ENCODE measurements at places on chromosomes 1 and 21. TPM values are rescaled to one million over a fixed set of nuclear protein-coding genes. Genes with fewer than 3 reads are reported as not detected.

The FAM167B gene
- 1.5 TPM for total RNA-seq

- DNase-seq: no peak
- H3K27ac ChIP-seq: no peak overlapping the region
- H3K4me1 ChIP-seq: peaks cover 38% of the 10 kb centered on the region
- no peaks in the 10 kb centered on the region for H3K27me3 ChIP-seq
- peaks cover 42% of the 10 kb centered on the region for H3K36me3 ChIP-seq
These were observed 8.5 kb downstream of the SSR2 start for GRCh38 chr1:156012051-156012817.

DNA sequence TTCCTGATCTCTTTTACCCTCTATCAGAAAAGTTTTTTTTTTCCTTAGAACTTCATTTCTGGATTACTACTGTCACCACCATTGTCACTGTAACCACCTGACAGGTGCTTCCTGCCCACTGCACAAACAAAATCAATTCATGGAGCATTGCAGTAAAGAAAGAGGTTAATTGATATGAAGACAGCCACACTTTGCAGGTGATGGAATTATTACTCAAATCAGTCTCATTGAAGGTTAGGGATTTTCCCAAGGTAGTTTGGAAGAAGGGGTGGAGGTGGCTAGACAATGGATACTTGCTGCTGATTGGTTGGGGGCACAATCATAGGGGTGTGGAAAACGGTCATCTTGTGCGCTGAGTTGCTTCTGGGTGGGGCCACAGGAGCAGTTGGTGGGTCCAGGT lies 230.8 kb upstream of the CACYBP start:
- H3K4me3 ChIP-seq: no peak overlapping the region
- DNase-seq: no peak
- H3K4me1 ChIP-seq: no peaks in the 10 kb centered on the region
- H3K36me3 ChIP-seq: no peaks in the 10 kb centered on the region
- H3K27ac ChIP-seq: no peak overlapping the region

GRCh38 chr1:100455478-100456072 lies 82.4 kb upstream of the GPR88 start:
- no peak overlapping the region for H3K27ac ChIP-seq
- H3K27me3 ChIP-seq: no peaks in the 10 kb centered on the region
- H3K4me1 ChIP-seq: peaks cover 14% of the 10 kb centered on the region
- peaks cover 5% of the 10 kb centered on the region for H3K36me3 ChIP-seq
- DNase-seq: no peak
- no peak overlapping the region for H3K4me3 ChIP-seq

DNA sequence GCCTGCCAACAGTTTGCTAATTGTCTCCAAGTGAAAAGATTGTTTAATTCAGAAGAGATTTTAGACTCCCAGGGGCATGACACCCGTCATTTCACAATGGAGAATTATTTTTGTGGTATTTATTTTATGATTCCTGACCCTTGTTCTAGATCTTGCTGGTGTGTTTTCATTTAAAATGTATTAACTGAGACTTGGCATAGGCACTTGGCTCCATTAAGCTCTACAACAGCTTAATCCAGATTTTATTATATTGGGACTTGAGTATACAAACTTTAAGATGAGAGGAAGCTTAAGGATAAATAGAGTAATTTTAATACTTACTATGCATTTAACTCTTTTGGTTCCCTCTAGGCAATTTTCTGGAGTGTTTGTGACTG lies 101.3 kb upstream of the KCNE2 start:
- DNase-seq: no peak
- H3K27ac ChIP-seq: no peak overlapping the region
- H3K27me3 ChIP-seq: no peaks in the 10 kb centered on the region
- H3K4me3 ChIP-seq: no peak overlapping the region
- H3K4me1 ChIP-seq: no peaks in the 10 kb centered on the region

DNA sequence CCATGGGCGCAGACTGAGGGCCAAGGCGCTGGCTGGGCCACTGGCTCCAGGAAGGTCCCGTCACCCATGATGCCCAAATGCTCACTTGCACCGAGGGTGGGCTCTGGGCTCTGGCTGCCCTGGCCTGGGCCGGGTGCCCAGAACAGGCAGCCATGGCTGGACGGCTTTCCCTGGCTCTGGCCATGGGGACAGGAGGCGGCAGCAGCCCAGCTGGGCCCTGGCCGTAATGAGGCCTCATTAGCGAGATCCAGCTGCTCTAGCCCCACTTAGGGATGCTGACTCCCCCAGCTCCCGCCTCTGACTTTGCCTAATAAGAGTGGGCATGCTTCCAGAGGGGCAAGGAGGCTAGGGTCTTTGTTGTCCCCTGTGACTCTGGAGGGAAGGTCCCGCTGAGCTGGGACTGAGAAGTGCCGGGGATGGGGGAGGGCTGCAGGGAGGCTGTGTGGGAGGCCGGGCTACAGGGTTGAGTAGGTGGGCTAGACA lies 11.8 kb downstream of the SLC6A9 start:
- peak overlapping the region; percentile 35 for H3K27ac ChIP-seq
- H3K36me3 ChIP-seq: no peaks in the 10 kb centered on the region
- peaks cover 31% of the 10 kb centered on the region for H3K4me1 ChIP-seq
- DNase-seq: no peak
- no peak overlapping the region for H3K4me3 ChIP-seq
- no peaks in the 10 kb centered on the region for H3K27me3 ChIP-seq

- H3K27me3 ChIP-seq: no peaks in the 10 kb centered on the region
- H3K36me3 ChIP-seq: peaks cover 7% of the 10 kb centered on the region
- no peak overlapping the region for H3K27ac ChIP-seq
- no peak overlapping the region for H3K4me3 ChIP-seq
- no peak for DNase-seq
These were observed 7.4 kb downstream of the SLC16A4 start for GRCh38 chr1:110383251-110383990.

The HCRTR1 gene
- 0.23 TPM for total RNA-seq

DNA sequence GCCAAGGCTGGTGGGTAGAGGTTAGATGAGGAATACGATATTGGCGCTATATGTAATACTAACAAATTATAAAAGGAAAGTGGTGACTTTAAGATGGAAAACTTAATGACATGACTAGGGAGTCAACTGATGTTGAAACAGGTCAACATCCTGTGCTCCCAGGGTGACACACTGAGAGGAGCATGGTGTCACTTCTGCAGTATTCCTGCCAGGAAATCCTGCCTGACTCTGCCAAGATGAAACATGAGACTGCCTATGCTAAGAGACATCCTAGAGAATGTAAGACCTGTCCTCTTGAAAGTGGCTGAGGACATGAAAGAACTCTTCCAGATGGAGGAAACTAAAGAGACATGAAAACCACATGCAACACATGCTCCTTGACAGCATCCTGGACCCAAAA lies 65.0 kb upstream of the KCND3 start:
- no peak overlapping the region for H3K4me3 ChIP-seq

DNA sequence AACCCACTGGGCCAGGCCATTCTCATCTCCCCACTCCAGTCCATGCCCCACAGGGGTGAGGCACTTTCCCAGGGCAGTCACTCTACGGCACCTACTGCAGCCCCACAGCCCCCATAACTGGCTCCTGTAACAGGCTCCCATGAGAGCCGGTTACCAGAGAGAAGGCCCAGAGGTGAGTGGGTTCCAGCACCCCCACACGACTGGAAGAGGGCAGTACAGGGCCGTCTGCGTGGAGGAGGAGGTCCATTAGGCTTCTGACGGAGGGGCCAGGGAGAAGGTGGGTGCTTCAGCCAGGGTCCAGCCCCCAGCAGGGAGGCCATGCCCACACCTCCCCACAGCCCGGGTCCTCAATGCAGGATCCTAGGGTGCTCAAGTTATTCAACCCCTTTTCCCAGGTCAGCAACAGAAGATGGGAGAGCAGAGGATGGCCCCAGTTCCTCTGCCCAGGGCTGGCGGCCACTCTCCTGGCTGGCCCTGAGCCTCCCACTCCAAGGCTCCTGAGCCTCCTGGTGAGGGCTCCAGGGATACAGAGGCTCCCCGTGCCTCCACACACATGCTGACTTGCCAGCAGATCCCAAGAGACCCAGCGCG lies 1.6 kb downstream of the ACAP3 start:
- peaks cover 24% of the 10 kb centered on the region for H3K4me1 ChIP-seq
- H3K36me3 ChIP-seq: no peaks in the 10 kb centered on the region
- no peak overlapping the region for H3K27ac ChIP-seq
- no peaks in the 10 kb centered on the region for H3K27me3 ChIP-seq
- H3K4me3 ChIP-seq: peak overlapping the region; percentile 90
- DNase-seq: no peak

- H3K4me1 ChIP-seq: peaks cover 67% of the 10 kb centered on the region
- DNase-seq: no peak
- H3K4me3 ChIP-seq: no peak overlapping the region
- no peak overlapping the region for H3K27ac ChIP-seq
These were observed 70.0 kb downstream of the BCAR3 start for GRCh38 chr1:93611668-93612067.

The DCST2 gene
- 1.3 TPM for total RNA-seq

The MRPL37 gene
- total RNA-seq: 96.2 TPM

DNA sequence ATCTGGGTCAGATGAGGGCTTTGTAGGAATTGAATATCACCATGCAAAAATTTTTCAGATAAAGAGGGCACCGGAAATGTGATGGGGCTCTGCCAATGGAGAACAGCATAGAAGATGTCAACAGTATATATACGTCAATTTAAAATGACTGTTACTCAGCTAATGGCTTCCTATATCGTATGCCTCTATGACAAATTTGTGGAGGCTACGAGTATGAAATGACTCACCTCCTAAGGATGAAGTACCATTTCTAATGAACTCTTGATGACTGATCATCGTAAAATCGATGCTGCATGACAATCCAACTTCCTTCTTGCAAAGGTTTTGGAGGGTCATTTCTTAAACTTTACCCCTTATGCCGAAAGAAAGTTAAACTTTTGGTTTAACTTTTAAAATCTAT lies 450.3 kb upstream of the ZP4 start:
- H3K27me3 ChIP-seq: no peaks in the 10 kb centered on the region
- H3K36me3 ChIP-seq: peaks cover 3% of the 10 kb centered on the region
- no peaks in the 10 kb centered on the region for H3K4me1 ChIP-seq
- H3K27ac ChIP-seq: no peak overlapping the region
- no peak overlapping the region for H3K4me3 ChIP-seq

DNA sequence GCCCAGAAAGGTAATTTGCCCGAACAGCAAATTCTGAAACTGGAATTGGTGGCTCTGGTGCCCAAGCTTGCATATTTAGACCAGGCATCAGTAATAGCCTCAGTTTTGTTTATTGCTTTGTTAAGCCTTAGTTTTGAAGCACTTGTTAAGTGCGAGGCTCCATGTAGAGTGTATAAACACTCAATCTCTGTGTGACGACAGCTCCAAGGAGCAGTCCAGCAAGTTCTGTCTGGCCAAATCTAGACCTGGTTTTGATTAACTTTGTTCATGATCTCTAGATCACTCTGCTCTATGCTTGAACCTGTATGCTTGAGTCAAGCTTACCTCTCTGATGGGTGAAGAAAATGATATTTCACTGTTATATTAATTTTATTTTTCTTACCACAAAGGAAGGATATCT lies 37.4 kb downstream of the DOP1B start:
- peaks cover 7% of the 10 kb centered on the region for H3K36me3 ChIP-seq
- H3K27me3 ChIP-seq: no peaks in the 10 kb centered on the region
- DNase-seq: no peak
- H3K4me3 ChIP-seq: no peak overlapping the region
- H3K4me1 ChIP-seq: no peaks in the 10 kb centered on the region

The SPRR2F gene
- not detected for total RNA-seq

- H3K4me1 ChIP-seq: peaks cover 21% of the 10 kb centered on the region
- no peaks in the 10 kb centered on the region for H3K27me3 ChIP-seq
- no peaks in the 10 kb centered on the region for H3K36me3 ChIP-seq
- DNase-seq: no peak
- no peak overlapping the region for H3K27ac ChIP-seq
These were observed 24.1 kb downstream of the IFFO2 start for GRCh38 chr1:18932387-18932786.

DNA sequence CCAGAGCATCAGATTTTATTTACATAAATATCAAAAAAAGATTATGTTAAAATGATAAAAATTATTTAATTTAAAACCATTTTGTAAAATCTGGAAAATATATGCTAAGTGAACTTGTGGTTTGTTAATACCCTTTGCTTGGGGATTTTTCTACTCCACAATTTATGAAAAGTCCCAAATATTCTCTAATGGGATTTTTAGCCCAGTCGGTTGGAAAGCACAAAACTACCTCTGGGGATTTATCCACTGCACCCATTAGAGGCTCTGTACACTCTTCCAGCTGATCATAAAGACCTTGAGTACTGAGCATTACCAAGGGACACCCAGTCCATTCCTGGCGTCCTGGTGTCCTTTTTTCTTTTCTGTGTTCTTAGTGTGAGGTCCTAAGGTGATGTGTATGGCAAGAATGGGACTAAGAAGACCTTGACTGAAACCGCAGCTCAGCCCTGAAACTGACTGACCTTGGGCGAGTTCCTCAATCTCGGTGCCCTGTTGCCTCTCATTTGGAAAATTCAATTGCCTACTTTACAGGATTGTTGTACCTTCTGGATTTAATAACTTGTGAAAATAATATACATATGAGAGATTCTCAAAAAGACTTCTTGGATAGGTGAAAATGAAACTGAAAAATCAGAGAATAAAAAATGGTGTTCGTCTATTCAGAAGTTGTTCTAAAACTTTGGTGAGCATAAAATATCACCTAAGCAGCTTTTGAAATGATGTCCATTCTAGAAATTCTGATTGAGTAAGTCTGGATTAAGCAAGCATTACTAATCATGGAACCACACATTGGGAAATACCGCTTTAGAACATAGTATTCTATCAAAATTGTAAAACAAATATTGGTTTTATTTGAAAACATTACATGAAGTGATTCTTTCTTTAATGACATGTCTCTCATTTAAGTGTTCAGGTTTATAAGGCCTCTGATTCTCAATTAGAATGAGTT lies 21.5 kb upstream of the SAMSN1 start:
- no peak overlapping the region for H3K4me3 ChIP-seq
- no peaks in the 10 kb centered on the region for H3K27me3 ChIP-seq
- no peaks in the 10 kb centered on the region for H3K36me3 ChIP-seq
- H3K4me1 ChIP-seq: no peaks in the 10 kb centered on the region
- no peak overlapping the region for H3K27ac ChIP-seq

DNA sequence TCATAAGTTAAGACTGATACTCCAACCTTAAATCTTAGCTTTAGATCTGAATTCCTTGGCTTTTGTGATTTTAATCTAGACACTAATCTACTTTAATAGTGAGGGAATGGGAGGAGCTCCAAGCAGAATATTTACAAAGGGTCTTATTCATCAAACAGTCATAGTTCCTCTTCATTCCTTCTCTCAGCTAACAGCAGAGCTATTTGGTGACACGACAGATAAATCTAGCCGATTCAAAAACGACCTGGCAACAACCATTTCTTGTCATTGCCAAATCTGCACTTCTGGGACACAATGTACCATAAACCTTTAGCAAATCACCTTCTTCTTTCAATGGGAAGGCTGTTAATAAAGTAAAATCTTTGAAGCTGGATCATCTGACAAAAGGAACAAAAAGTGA lies 52.8 kb upstream of the FOXD3 start:
- peak overlapping the region; percentile 32 for H3K27ac ChIP-seq
- no peak for DNase-seq
- no peaks in the 10 kb centered on the region for H3K27me3 ChIP-seq
- no peak overlapping the region for H3K4me3 ChIP-seq
- peaks cover 15% of the 10 kb centered on the region for H3K4me1 ChIP-seq

GRCh38 chr21:25324666-25325065 lies 282.6 kb downstream of the MRPL39 start:
- no peak for DNase-seq
- no peaks in the 10 kb centered on the region for H3K27me3 ChIP-seq
- H3K27ac ChIP-seq: no peak overlapping the region
